NCI-H1092 treated with DMSO at 0.1 percent for 48 hours (cell line): ENCODE measurements at places on chromosomes 16 and 17.

- DNase-seq: no peak
These were observed 39.1 kb downstream of the PSME3IP1 start for GRCh38 chr16:57146735-57147134.

- no peak for DNase-seq
These were observed 14.4 kb upstream of the CCL13 start for GRCh38 chr17:34341916-34342315.

- DNase-seq: no peak
These were observed 28.4 kb upstream of the MED13 start for GRCh38 chr17:62093188-62094155.

DNA sequence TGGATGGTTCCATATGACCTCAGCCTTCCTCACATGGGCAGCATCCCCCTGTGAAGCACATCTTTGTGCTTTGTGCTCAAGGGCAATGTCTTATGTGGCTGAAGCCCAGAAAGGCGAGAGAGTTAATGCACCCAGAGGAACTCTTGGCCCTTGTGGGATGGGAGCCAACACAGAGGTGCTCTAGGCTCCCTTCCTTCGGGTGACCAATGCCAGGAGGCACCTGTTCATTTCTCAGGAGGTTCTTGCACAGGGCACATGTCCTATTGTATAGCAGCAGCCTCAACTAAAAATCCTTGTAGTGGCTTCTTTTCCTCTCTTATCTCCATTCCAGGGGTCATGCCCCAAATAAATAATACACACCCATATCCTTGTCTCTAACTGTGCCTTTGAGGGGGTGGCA, 83.7 kb upstream of the DNAH9 start:
- DNase-seq: no peak

- no peak for DNase-seq
These were observed 31.9 kb downstream of the CACNG1 start for GRCh38 chr17:67076290-67076689.

- no peak for DNase-seq
These were observed 62.4 kb upstream of the AKTIP start for GRCh38 chr16:53565296-53565863.

DNA sequence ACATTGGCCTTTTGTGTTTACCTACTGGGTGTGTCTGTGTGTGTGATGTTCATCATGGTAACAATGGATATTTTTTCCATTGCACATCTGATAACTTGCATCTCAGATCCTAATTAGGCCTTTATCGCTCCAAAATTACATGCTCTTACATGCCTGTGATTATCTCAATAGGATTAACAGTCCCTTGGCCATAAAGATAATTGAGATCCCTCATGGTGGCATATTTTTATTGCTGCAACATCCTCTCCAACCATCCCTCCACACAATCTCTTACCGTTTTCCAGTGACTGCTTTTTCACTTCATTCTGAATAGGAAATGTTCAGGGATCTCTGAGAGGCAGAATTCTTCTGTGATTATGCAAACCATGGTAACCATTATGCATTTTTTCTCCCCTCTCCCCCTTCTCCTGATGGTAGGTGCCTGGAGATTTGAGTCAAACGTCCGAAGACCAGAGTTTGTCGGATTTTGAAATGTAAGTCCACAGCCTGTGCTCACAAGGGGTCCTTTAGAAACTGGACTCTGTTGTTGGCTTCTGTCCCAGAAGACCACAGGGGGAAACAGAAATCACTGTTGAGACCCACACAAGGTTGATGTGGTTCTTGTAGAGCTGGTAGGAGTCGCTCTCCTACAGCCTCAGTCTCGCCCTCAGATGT, 405.5 kb downstream of the CPPED1 start:
- no peak for DNase-seq

GRCh38 chr16:1429012-1429411, 1.9 kb upstream of the PERCC1 start:
- DNase-seq: no peak

GRCh38 chr16:66996324-66996982, 8.1 kb downstream of the CES4A start:
- no peak for DNase-seq

DNA sequence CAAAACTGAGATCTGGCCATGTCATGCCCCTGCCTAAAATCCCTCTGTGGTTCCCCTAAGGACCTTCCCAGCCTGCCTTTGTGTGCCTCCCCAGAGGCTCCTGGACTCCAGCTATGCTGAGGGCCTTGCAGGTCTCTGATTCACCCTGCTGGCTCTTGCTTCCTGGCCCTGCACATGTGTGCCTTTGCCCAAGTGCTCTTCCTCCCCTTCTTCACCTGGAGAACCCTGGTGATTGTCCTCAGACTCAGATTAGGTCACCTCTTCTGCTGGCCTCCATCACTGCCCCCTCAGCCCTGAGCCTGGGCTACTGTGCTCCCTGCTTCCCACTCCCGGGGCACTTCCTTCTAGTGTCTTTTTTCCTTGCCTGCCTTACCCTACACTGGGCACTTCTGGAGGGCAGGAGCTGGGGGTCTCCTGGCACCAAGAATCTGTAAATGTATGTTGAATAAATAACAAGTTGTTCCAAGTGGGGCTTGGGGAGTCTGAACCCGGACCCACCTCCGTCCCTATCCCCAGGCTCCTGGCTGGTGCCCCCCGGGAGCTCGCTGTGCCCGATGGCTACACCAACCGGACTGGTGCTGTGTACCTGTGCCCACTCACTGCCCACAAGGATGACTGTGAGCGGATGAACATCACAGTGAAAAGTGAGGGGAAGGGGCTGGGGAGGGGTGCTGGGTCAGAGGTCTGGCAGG, 7.8 kb downstream of the ITGA3 start:
- DNase-seq: no peak

- no peak for DNase-seq
These were observed 348.6 kb upstream of the ZFHX3 start for GRCh38 chr16:73396556-73396955.

DNA sequence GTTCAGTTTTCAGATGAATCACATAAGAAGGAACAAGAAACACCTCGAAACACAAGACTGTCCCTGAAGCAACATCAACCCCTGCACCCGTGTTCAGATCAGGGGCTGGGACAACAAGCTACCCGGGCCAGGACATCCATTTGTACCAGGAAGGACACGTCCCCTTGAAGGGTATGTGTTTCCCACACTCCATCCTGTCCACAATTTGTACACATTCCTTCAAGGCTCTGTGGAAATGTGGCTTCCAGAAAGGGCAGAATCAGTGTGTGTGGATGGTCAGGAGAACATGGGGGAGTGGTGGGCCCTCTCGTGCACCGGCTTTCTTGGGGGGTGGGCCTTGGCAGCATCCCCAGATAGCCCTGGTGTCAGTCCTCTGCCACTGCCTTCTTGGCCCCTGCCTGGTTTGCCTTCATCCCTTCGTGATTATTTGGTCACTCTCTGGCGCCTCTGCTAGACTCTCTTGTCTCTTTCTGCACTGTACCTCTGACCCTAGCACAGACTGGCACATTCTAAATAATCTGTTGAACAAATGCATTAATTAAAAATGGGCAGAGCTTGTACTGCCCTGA, 10.3 kb downstream of the KIFC3 start:
- DNase-seq: no peak

DNA sequence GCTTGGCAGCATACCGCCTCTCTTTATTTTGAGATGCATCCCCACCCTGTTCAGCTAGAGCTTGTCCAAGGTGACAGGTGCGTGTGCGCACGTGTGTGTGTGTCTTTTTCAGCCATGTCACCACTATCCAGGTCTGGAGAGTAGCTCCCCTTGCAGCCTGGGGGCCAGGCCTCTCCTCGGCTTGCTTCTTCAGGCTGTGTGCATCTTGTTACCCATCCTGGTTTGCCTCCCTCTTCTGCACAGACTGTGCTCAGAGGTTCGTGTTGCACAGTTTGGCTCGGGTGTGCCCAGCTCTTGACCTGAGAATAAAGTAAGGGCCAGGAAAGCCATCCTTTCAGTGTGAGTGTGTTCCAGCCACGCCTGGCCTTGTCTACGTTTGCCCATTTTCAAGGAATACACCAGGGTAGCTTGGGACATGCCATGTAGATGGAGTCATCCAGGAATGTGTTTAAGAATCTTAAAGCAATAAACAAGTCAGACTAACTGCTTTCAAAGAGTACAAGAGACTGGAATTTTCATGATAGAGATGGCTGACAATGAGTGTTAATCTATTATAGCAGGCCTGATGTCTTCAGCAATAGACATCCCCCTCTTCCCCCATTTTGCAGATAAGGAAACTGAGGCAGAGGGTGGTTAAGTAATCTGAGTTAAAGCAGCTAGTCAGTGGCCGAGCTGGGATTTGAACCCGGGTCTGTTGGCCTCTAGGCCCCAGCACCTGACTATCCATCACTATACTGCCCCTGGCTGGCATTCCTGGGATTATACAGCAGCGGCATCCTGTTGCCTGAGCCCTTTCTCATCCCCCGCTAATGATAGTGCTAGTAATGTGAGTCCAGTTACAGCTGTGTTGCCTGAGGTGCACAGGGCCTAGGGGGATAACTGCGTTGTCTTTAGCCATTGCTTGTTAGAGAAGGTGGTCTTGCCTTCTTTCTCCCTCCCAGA, 77.9 kb downstream of the KSR1 start:
- DNase-seq: no peak

- no peak for DNase-seq
These were observed 258.7 kb downstream of the MRTFB start for GRCh38 chr16:14329727-14330350.

DNA sequence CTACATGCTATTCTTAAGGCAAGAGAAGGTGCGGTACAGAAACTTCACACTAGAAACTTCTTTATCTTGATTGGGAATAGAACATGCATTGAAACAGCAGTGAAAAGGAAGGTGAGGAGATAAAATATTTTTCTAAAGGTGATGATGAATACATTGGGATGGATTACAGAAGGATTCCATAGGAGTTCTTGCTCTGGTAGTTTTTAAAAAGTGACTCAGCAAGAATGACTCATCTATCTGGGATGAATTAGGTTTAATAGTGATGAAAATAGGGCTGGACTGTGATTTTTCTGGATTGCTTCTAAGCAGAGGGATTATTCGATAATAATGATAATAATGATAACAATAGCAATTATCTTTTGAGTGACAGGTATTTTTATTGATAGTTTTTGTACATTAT, 65.6 kb upstream of the HS3ST4 start:
- no peak for DNase-seq

DNA sequence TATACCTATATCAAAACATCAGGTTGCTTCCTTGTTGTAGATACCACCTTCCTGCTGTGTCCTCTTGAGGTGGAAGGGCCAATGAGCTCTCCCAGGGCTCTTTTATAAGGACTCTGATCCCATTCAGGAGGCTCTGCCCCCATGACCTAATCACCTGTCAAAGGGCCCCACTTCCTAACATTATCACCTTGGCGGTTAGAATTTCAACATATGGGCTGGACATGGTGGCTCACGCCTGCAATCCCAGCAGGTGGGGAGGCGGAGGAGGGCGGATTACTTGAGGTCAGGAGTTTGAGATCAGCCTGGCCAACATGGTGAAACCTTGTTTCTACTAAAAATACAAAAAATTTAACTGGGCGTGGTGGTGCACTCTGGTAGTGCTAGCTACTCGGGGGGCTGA, 86.4 kb downstream of the HAPSTR1 start:
- DNase-seq: no peak

DNA sequence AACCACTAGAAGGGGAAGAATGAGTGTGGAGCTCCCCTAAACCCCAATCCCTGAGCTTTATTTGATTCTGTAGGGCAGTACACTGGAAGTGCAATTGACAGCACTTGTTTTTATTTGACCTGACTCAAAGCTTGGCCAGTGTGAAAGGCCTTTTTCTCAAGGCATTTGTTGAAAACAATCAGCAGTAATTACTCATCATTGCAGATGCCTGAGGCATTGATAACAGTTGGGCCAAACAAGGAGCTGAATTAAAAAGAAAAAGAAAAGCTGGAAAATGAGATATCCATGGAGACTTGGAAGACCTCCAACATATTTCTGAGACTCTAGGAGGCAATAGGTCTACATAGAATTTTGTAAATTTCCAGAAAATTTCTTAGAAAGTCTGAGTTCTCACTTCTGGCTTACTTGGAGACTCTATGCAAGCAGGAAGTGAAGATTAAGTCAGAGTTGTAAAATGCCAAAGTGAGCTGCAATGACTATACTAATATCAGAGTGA, 200.8 kb upstream of the KCNJ16 start:
- no peak for DNase-seq
